A549 treated with CORT108297 at 1 μM for 4 hours (cell line): ENCODE measurements at places on chromosomes 4 and X. TPM values are rescaled to one million over a fixed set of nuclear protein-coding genes. Genes with fewer than 3 reads are reported as not detected.

PNMA5 gene
- total RNA-seq = not detected in 5 replicates

CDX4 gene
- not detected in 5 replicates for total RNA-seq

CXCL8 gene
- total RNA-seq = 5.9 to 27.4 TPM (median 13.4 TPM) in 5 replicates

HSFX2 gene
- 0.07 to 0.11 TPM in 2 of 5 replicates, not detected in the others for total RNA-seq

LUZP4 gene
- total RNA-seq = not detected in 5 replicates
